Dermis microvascular lymphatic vessel endothelial cell (primary cell): ENCODE measurements at places on chromosomes 3 and 15. TPM values are rescaled to one million over a fixed set of nuclear protein-coding genes. Genes with fewer than 3 reads are reported as not detected.
A peak's percentile ranks its signal among the peaks of the same experiment; 100 is the strongest.

DNA sequence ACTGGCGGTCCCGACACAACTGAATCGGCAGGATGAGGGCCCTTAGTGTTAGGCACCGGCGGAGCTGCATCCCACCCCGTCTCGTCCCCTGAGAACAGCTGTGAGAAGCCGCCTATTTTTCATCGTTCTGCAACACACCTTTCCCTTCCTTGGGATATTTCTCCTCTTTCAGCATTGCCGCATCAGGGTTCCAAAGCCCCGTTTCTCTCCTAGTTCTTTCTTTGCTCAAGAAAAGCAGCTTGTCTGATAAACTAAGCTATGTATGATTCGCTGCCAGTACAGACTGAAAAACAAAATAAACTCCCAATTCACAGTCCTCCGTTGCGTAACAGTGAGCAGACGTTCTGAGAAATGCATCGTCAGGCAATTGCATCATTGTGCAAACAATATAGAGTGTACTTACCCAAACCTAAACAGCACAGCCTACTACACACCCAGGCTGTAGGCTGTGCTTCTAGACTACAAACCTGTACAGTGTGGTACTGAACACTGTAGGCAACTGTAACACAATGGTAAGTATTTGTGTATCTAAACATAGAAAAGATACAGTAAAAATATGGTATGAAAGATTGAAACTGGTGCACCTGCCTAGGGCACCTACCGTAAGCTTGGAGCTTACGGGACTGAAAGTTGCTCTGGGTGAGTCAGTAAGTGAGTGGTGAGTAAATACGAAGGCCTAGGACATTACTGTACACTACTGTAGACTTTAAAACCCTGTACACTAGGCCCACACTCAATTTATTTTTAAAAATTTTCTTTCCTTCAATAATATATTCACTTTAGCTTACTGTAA is 8.9 kb upstream of the ADAMTS17 start:
- DNase-seq = no peak

NRROS gene
- 6.3 and 13.3 TPM in 2 replicates for total RNA-seq

AEN gene
- total RNA-seq = 42.7 and 46.8 TPM in 2 replicates

DNA sequence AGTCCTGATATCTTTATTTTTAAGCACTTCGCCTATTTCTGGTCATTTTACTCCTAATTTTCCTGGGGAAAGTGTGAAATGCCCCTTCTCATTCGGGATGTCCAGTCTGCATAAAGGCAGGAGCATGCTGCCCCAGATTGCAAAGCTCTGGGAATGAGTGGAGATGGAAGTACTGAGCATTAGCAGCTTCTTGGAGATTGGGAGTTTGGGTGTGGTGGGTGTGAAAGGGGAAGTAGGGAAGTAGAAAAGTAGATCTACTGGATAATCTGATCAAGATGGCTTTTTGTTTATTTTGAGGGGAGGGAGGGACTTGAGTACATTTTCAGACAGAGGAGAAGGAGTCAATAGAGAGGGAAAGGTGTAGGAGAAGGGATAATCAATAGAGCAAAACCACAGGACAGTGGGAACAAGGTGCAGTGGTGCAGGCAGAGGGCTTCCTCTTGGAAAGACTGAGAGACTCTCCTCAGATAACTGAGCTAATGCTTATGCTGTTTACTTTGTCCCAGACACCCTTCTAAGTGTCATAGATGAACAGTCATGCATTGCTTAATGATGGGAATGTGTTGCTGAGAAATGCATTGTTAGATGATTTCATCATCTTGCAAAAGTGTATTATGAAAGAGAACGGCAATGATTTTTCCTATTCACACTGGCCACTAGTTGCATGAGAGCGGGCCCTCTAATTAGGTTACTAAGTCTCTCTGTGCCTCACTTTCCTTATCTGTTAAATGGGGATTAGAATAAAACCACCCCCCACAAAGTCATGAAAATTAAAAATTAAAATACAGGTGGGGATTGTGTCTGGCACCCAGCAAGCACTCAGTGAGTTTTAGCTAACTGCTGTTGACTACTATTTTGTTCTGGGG is 45.5 kb downstream of the PHLDB2 start:
- DNase-seq = no peak

DNA sequence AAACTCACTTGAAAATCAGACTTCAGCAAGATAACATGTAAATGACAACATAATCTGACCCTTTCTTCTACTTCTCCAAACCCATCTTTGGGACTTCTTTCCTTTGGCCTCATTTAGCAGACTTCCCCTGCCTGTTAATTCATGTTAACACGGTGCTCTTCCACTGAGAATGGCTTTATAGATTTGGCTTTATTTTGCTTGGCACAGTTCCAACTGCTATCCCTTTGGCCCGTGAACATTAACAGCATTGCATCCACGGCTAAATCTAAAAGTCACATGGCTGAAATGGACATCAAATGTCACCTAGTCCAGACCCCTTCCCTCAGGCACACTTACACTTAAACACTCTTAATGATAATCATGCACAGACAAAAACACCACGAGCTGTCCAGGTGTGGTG is 3.8 kb downstream of the ZMAT3 start:
- peak; percentile 56 for DNase-seq

GRCh38 chr15:79064496-79064895 is 26.1 kb downstream of the RASGRF1 start:
- no peak for DNase-seq

- no peak for DNase-seq
Observed at GRCh38 chr3:42868841-42869240, 6.8 kb downstream of the CYP8B1 start.

DNA sequence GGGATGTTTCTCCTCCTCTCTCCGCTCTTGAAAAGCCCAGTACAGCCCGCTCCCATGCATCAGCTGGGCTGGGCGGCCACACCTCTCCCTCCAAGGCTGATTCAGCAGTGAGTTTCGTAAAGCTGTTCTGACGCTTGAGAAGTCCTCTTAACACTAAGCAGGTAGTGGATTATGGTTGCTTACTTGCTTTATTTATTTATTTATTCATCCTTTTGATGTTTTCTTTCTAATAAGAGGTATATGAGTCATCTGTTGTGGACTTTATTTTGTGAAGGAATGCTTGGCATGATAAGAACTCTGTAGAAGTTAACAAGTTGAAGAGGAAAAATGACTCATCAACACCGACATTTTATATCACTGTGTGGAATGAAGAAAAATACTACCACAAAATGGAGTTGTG is 285.0 kb downstream of the SQOR start:
- peak; percentile 94 for DNase-seq

B3GNT5 gene
- total RNA-seq = 25.2 and 36.5 TPM in 2 replicates

LRRC31 gene
- total RNA-seq = not detected in 2 replicates

DNA sequence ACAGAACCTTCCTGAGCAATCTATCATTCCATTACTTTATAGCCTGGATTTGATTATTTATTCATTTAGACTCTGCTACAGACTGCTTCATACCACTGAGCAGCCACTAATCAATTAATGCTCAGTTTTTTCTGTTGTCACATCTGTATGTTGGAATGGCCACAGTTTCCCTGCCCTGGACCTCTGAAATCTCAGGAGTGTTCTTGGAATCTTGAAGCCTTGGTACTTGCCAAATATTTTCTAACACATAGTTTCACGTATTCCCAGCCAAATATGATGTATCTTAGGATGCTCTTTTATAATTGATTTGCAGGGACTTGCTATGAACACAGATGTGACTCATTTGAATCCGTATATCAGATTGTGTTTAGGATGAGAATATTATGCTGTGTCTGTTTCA is 225.8 kb downstream of the TAFA4 start:
- DNase-seq = no peak
